ENCODE measurements at places on chromosomes 3 and 15.
A peak's percentile ranks its signal among the peaks of the same experiment; 100 is the strongest.

- no peak for DNase-seq
Observed at GRCh38 chr3:167653760-167654159, at the start of gene WDR49. Gene WDR49, minus strand, starts transcription at chr3:167653942. Its CDS starts 517 bp downstream, at chr3:167653425.

GRCh38 chr3:138332472-138333073 lies 2.9 kb upstream of the NME9 start:
- DNase-seq: no peak

DNA sequence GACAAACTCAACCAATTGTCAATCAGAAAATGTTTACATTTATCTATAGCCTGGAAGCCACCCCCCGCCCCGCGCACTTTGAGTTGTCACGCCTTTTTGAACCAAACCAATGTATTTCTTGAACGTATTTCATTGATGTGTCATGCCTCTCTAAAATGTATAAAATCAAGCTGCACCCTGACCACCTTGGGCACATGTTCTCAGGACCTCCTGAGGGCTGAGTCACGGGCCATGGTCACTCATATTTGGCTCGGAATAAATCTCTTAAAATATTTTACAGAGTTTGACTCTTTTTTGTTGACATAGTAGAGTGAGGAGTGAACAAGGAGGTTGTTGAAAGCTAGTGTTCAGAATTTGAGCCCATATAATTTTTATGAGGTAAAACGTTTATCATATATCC lies 6.5 kb downstream of the MCTP2 start:
- no peak for DNase-seq

DNA sequence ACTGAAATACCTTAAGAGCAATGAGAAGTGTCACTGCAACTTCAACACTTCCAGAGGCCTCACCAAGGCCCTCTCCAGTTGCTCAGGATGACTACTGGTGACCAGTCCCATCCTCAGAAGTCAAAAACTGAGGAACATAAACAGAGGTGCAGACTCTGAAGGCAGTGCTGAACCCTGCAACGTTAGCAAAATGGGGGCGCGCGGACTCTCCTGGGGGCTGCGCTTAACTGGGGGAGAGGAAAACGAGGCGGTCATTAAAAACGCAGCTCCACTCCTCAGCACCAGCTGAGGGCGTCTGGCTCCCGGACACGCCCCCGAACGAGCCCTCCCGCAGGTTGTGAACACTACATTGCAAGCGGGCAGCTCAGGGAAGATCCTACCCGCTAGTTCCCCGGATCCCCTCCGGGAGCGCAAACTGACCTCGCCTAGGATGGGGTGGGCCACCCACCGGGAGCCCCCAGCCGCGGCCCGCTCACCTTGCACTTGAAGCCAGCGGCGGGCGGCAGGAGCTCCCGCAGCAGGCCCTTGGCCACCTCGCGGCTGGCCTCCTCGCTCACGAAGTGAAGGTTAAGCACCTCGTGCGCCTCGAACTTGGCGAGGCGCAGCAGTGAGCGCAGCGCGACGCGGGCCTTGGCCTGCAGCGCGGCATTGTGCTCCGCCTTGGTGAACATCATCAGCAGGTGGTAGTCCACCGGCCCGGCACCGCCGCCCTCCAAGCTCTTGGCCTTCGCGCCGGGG lies 711 bp downstream of the XXYLT1 start:
- peak; percentile 57 for DNase-seq

GRCh38 chr3:195751560-195751959 lies 30.8 kb downstream of the MUC20 start:
- DNase-seq: no peak

DNA sequence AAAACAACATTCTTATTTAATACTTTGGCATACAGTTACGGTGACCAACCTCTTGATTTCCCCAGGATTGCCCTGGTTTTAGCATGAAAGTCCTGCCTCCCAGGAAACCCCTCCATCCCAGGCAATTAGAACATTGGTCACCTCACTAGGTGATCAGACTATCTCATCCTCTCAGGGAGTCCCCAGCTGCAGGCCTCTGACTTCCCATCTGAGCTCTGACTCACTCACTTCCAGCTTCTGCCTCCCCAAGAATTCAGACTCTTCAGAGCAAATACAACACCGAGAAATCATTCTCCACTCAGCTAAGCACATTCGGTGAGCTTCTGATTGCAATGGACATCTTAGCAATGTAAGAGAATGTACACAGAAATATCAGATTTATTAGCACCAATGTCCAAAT lies 92.4 kb upstream of the HES1 start:
- no peak for DNase-seq

GRCh38 chr3:12507591-12508281 lies 23.5 kb downstream of the TSEN2 start:
- DNase-seq: no peak

- DNase-seq: no peak
Observed at GRCh38 chr15:74653426-74654102, 37.9 kb downstream of the CLK3 start.

DNA sequence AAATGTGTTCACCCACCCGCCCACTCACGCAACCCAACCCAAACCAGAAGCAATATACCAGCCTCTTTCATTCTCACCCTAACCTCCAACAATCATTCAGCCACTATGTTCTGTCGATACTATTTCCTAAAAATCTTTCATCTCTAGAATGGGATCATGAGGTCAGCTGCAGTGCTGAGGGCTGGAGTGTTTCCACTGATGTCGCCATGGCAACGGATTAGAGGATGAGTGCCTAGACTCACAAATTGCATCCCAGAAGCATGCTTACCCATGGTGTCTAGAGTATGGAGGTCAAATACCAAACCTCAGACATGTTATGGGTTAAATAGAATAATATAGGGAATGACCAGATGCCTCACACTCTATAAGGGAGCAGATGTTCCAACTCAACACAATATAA lies 138.5 kb downstream of the GABRB3 start:
- no peak for DNase-seq

GRCh38 chr3:12962292-12962691 lies 110.9 kb downstream of the IQSEC1 start:
- no peak for DNase-seq

DNA sequence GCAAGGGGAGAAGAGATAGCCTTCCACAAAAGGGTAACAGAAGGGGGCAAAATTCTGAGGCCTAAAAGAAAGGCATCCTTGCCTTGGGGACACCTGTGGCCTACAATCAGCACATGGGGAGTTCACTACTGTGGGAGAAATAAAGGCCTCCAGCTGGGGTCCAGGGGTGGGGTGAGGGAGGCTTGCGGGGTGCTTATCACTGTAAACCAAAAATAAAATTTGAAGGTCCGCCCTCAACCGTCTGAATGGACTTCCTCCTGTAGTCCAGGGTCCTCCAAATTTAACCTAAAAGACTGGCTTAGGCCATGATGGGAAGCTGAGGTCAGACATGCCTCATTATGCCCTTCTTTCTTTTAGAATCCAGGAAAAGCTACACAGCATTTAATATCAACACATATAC lies 2.1 kb upstream of the POLR2M start:
- DNase-seq: no peak

DNA sequence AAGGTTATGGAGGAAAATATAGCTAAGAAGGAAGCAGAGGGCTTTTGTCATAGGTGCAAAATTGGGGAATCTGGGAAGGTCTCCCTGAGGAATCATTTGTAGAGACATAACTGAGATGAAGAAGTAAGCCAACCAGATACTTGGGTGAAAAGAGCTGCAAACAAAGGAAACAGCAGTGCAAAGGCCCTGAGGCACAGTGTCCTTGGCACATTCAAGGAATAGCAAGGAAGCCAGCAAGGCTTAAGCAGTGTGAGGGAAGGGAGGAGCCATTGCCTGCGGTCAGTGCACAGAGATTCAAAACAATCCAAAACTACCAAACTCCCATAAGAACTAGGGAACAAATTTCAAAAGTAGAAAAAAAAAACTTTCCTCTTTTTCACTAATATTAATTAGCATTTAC lies 88.3 kb downstream of the WDR49 start:
- no peak for DNase-seq

DNA sequence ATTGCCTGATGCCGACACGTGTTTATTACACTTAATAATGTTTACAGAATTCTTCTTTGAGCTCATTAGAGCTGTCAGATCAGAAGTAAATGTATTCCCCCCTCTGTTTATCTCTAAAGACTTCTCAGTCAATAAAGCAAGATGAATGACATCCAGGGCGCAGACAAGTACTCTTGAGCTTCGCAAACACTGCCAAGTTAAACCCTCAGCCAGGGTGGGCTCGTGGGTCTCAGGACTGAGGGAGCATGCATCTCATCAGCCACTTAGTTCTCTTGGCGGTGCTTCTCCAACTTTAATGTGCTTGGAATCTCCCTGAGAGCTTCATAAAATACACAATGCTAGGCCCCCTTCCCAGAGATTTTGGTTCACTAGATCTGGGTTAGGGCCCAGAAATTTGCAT lies 333.9 kb upstream of the THRB start:
- no peak for DNase-seq

DNA sequence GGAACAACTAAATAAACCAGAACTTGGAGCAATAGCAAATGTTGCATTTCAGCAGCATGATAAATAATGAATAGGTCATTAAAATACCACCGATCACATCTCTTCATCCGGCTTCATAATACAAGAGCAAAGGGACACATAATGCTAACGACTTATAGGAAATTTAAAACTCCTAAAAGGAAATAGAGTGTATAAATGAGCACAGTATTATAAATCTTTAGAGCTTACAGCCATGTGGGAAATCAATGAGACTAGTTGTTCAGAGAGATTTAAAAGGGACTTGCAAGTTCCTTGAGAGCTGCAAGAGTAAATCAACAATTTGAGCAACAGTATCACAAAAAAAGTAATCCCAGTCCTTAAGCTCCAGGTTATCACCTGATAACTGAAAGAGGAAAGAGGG lies 677.0 kb downstream of the PLOD2 start:
- DNase-seq: no peak

DNA sequence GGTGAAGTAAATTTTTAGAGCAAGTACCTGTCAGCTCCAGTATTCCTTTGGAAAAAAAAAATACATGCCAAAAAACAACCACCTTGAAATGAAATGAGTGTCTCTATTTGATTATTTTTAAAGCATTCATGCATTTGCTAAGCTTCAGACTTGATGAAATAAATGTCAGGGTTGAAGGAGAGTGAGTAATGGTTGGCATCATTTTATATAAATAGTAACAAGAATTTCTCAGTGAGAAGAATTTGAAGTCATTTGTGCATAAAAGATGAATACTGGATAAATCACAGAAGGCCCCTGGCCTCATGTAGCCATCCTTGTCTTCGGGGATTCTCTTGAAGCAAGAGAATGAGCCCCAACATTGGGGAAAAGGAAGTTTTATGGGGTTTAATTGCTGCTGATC lies 318.4 kb downstream of the LPP start:
- no peak for DNase-seq

DNA sequence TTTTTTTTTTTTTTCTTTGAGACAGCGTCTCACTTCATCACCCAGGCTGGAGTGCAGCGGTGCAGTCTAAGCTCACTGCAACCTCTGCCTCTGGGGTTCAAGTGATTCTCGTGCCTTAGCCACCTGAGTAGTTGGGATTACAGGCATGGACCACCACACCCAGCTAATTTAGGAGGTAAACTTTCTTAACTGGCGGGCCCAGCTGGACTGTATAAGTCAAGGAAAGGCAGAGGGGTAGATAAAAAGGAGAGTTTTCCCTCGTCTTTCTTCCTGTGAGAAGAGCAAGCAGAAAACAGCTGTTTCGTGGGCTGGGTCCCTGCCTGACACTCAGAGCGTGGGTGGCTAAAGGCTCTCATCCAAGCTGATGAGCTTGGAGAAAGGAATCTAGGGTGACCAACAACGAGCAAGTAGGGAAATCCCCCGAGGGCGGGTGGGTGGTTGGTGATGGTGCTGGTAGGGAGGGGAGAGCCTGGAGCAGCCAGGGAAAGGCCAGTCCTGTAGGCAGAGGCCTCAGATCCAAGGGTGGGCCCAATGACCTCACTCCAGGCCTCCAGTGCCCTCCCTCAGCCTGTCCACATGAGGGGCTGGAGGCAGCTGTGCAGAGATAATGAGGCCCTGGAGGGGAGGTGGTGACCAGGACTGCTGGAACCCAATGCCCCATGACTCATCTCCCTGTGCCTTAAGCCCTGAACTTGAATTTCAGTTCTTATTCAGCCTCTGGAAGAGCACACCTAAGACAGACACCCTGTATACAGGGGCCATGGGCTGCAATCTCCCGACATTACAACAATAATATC lies 43.1 kb upstream of the LIMD1 start:
- peak; percentile 85 for DNase-seq

- DNase-seq: no peak
Observed at GRCh38 chr3:98563661-98564281, 29.6 kb downstream of the CPOX start.

All from left ventricle myocardium superior (tissue), 1 donor.